ENCODE measurements at places on chromosomes 2 and 18.

DNA sequence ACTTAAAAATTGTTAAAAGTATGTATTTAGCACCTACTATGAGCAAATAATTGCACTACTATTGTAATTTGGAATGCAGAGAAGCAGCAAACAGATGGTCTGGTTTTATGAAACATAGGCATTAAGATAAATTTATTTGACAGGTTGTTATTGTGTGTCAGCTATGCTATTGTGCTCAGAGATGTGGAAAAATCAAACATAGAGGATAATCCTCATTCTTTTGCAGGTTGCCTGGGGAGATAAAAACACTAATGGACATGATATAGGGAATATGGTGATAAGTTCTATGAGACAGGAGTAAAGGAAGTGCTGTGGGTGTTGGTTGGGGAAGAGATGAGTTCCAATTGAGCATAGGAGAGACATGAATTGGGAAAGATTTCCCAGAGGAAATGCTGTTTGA lies 71.3 kb downstream of the PPP1R1C start:
- DNase-seq = no peak

DNA sequence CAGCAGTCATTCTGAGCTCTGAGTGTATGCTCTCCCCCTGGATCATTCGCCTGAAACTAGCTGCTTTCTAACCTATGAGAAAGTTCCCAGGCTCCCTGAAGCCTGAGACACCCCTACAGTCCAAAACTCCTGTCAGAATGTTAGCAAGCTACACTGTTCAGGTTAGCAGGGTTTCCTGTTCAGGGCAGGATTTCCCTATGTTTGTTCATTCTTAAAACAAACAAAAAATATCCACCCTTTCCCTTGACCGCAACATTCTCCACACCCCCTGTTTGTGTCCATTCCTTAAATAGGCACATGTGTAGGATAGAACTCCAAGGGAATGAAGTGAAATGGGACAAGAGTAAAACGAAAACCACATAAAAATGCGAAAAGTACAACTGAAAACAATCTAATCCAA lies 83.1 kb downstream of the KLF7 start:
- DNase-seq = no peak

DNA sequence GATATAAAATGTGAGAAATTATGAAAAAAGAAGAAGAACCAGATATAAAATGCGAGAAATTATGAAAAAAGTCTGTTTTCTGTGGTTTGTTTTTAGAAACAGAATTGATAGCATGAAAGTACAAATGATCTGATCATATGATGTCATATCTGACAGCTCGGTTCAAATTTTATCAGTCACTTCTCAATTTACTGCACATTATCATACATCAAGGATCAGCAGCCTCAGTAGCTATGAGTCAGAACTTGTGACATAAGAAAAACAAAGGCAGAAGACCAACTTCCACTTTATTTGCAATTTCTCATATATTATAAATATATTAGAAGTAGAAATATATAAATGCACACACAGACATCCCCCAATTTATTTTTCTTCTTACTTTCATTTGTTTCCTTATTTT lies 634.0 kb downstream of the LRP1B start:
- no peak for DNase-seq

DNA sequence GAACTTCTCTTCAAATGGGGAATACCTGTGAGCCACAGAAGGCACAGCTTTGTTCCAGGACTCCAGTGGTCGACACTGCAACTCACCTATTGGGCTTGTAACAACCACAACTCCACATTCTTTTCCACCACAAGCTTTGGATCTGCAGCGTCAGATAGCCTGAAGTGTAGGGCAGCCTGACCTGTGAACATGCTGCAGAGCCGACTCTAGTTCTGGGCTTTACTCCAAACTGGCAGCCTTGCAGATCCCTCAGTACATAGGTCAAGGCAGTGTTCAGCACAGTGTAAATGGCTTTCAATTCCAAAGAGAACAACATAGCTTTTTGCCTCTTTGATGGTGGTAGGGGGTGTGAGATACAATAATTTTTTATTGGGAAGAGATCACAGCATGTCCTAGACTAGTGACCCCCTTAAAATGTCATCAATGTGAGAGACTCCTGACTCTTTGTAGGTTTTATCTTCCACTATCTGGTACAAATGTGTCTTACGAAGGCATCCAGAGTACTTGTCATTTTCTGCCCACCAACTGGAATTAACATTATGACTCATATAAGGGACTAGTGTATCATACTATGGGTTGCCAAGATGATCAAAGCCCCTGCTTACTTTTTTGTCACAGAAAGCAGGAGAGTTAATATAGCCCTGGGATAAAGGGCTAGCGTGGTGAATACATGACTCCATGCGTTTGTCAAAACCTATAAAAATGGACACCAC lies 149.8 kb downstream of the COPS8 start:
- no peak for DNase-seq

Measured in activated naive CD4-positive, alpha-beta T cell treated with anti-CD3 and anti-CD28 coated beads, Interleukin-2, amount 10 ng/mL, durations not matched to agents 7 days and 5 days (primary cell).